ENCODE measurements at places on chromosomes 3 and 15.
A peak's percentile ranks its signal among the peaks of the same experiment; 100 is the strongest.

GRCh38 chr3:60133269-60134162 is 1083.7 kb upstream of the CFAP20DC start:
- DNase-seq: no peak

DNA sequence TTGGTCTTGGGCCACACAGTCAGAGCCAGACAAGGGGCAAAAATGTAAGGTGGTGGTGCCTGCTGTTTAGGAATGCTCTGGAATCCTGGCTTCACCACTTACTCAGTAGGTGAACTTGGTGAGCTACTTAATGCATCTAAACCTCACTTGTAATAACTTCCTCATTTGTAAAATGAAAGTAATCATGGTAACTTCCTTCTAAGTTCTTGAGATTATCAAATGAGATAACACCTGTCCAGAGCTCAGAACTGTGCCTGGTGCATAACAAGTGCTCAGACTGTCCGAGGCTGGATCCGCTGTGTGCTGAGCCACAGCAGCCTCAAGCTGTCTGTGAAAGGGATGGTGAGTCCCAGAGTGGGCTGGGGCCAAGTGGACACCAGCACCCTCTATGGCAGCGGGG is 62.8 kb upstream of the KY start:
- no peak for DNase-seq

GRCh38 chr3:128619146-128619890 is 31.3 kb downstream of the RPN1 start:
- DNase-seq: no peak

DNA sequence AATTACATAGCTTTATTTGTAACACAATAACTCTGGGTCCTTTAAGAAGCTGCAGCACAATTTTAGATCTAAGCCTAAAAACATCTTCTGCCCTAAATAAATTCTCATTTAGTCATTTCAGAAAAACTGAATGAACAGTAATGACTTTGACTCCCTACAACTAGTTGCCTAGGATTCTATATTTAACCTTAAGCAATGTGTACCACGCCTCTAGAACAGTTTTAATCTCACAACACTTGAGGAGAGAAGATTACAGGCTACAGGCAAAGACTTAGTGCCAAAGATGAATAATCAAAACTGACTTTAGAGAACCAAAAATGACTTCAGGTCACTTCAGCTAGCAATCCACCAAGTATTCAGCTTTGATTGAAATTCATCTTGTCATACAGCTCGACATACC is 192.8 kb downstream of the ULK4 start:
- no peak for DNase-seq

- no peak for DNase-seq
These were observed 57.4 kb downstream of the UMPS start for GRCh38 chr3:124787476-124788195.

GRCh38 chr3:31810991-31811433 is 170.1 kb downstream of the OSBPL10 start:
- DNase-seq: no peak

DNA sequence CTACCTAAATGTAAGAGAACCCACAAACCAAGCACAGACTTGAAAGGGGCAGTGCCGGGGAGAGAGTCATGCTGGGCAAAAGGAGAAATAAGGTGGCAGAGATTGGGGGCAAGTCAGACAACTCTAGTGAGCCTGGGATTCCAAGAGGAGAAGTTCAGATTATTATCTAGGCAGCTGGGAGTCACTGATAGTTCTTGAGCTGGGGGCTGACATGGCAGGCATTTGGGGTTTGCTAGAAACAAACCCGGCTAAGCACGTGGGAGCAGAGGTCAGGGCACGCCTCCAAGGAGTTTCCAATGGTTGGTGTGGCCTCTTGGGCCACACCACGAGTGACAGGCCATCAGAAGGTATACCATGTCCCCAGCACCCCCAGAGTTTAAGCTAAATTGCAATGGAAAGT is 27.6 kb downstream of the SLC6A6 start:
- no peak for DNase-seq

GRCh38 chr15:69760890-69761568 is 308.4 kb downstream of the RPLP1 start:
- DNase-seq: peak; percentile 85

DNA sequence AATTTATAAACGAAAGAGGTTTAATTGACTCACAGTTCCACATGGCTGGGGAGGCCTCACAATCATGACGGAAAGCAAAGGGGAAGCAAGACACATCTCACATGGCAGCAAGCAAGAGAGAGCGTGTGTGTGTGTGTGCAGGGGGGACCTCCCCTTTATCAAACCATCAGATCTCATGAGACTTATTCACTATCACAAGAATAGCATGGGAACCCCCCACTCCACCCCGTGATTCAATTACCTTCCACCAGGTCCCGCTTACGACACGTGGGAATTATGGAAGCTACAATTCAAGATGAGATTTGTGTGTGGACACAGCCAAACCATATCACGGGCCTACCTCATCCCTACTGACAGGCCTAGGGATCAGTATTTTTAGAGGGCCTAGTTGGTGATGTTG is 3.1 kb upstream of the EPHB1 start:
- no peak for DNase-seq

GRCh38 chr3:99720985-99721632 is 82.7 kb downstream of the COL8A1 start:
- no peak for DNase-seq

DNA sequence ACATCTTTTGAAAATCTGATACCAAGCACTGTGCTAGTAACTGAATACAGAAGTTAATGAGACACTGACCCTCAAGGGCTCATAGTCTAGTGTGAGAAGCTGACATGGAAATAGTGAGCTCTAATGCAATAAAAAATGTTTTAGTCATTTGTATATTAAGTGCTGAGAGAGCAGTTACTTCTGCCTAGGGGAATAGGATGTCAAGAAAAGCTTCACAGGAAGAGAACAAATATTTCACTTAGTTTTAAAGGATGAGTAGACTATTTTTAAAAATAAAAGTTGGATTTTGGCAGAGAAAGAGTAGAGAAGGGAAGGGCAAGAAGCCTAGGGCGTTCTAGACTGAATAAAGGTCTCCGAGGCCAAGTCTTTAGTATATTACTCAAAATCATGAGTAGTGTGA is 158.4 kb downstream of the ATG7 start:
- DNase-seq: no peak

DNA sequence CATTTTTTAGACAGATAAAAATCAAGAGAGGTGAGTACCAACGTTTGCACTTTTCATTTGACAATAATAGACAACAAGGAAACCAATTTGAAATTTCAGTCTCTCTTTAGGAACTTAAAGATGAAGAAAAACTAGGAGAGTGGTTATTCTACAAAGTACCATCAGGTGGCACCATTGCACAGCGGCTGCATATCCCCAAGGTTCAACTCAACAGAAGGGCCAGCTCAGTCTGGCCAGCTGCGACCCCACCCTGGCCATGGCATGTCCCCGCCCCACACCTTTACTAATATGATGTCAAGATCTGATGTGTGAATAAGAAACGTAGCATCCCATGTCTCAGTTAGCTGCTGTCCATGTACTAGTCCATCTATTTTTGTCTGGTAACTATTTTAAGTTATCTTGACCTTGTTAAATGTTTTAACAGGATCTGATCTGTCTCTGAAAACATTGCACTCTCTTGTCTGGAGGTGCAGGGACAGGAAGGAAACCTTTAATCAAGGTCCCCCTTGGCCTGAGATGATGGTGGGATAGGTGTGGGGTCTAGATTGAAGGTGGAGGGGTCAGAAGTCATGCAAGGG is 35.5 kb upstream of the CGNL1 start:
- no peak for DNase-seq

GRCh38 chr3:24111711-24112110 is 166.6 kb downstream of the NR1D2 start:
- no peak for DNase-seq

- no peak for DNase-seq
These were observed 64.5 kb downstream of the FLNB start for GRCh38 chr3:58072763-58073130.

GRCh38 chr15:88255484-88256278 is 858 bp downstream of the NTRK3 start:
- no peak for DNase-seq

GRCh38 chr15:99729327-99729726 is 3.9 kb downstream of the LYSMD4 start:
- no peak for DNase-seq

- DNase-seq: no peak
These were observed 115.9 kb upstream of the LPP start for GRCh38 chr3:188037965-188038581.

DNA sequence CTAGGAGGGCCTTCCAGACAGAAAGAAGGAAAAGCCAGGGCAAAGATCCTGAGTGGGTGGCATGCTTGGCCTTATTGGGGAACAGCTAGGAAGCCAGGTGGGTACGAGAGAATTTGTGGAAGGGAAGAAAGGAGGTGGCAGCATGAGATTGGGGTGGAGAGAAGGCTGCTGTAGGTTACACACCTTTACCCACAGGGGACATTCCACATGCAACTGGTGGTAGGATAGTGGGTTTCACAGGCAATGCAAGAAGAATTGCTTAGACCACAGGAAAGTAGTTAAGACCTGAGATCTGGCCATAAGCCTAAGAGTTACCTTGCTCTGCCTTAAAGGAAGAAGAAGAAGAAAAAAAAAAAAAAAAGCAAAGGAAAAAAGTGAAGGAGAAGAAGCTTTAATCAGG is 19.8 kb downstream of the ANP32A start:
- no peak for DNase-seq

DNA sequence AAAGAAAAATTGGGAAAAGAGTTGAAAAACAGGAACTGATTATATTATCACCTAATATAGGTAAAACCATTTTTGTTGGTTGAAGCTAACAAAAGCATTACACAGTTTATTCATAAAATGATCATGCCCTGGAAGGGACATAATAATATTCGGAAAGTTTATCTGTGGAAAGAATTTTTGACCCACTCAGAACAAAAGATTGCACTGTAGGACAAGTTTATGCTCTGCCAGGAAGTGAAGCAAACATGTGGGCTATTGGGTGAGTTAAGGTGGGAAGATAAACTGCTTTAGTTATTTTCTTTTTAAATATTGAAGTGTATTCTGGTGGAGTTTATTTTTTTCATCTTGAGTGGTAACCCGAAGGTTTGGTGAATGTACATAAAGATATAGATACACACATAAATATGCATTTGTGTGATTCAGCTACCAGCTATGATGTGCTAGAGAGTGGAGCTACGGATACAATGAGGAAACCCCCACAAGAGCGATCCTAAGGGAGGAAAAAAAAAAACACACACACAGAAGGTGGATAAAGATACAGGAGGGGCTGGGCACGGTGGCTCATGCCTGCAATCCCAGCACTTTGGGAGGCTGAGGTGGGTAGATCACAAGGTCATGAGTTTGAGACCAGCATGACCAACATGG is 506.4 kb upstream of the THBS1 start:
- no peak for DNase-seq

DNA sequence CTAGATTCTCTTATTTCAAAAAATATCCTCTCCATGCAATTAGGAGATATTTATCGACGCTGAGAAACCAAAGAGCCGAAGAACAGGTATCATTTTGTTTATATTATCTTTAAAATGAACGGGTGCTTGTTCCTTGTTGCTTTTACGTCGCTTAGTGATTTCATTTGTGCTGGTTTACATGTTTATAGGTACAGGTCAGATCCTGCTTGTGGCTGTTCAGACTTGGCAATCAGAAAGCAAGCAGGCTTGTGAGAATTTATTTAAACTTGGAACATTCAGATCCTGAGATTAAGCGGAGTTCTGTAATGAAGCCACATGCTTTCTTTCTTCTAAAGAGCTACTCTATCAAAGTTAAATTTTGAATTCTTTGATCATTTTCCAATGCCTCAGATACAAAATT is 43.0 kb upstream of the ATP2C1 start:
- DNase-seq: no peak

DNA sequence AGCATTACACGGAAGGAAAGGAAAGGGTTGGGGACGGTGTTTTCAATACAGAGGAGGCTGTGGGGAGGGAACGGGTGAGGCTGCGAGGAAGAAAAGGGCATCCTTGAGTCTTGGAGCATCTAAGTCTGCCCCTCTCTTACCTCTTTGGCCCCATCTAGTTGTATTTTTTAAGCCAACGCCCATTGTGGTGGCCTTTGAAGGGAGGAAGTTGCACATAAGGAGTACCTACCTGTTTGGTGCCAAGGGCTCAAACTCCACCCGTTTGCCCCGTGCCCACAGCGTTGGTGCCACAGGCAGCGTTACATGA is 146.1 kb upstream of the UMPS start:
- no peak for DNase-seq

DNA sequence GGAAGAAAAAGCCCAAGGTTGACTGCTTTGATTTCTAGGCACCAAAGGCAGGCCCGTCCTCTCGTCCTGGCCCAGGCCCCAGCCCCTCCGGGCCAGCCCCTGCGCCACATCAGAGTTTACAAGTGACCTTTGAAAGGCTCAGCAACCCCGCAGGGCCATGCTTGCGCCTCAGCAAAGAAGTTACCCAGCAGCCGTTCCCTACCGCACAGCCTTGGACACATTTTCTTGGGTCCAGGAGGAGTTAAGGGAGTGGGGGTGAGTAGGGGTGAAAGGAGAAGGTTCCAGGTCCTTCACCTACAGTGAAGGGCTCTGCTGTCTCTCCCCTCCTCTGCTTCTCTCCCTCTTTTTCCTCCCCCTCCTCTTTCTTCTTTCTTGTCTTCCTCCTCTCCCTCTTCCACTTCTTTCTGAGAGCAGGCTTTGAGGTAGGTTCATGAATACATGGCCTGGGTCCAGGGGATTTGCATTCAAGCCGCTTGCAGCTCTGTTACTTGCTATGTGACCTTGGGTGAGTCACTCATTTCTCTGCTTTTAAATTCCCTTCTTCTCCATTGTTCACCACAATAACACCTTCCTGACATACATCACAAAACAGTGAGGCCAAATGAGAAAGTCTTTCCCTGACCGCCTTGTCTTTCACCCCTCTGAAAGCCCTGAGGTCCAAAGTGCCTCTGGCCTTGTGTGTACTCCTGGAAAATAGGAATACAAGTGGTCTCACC is 223.3 kb upstream of the TPRG1 start:
- no peak for DNase-seq

GRCh38 chr15:30974112-30974511 is 17.3 kb downstream of the MTMR10 start:
- DNase-seq: no peak

DNA sequence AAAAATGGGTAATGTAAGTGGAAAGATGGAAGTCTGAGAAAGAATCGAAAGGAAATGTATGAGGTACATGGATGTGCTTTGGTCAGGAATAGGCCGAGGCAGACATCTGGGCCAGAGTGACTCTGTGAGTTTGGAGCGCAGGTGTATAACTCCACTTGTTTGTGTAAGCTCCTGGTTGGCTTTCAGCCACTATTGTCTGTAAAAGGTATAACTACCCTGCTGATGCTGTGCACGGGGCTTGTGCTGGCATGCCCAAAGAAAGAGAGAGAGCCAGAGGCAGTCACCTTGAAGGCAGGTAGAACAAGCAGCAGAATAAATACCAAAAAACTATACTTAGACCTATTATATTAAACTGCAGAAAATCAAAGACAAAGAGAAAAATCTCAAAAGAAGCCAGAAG is 32.7 kb upstream of the CD96 start:
- DNase-seq: no peak

DNA sequence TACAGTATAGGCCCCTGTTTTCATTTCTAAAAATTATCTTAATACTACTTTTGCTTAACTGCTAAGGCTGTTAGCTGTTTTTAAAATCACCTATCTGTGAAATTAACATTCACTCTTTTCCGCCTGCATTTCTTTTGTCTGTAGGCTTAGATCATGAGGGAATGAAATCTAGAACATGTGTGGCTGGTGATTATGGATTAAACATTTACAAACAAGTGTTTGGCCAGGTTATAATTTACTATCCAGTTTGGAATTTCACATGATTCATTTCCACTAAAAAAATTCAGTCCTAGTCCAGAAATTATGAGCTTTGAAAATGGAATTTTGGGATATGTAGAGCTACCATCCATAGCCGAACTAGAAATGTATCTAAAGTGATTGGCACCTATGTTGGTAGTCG is 39.1 kb downstream of the GOLM2 start:
- DNase-seq: no peak

Data from coronary artery (tissue), 2 donors.